ENCODE measurements at places on chromosomes 11 and 22.

DNA sequence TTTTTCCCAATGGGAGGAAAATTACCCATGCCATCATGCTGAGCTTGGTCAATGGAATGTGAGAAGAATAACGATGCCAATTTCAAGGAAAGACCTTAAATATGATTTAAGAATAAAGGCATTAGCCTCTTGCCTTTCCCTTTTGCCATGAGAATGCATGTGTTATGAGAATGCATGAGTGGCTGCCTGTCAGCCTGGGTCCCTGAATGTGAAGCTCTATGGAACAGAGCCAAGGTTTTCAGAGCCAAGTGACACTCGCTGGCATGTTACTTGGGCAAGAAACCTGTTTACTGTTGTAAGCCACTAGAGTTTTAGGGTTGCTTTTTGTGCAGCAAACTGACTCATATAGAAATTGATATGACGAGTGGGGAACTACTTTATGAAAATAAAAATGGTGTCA is 75.7 kb downstream of the JRKL start:
- DNase-seq: no peak

GRCh38 chr11:75873417-75874221 is 58.6 kb downstream of the UVRAG start:
- no peak for DNase-seq

GRCh38 chr22:50170453-50171318 is at the start of gene PANX2:
Gene PANX2 (plus strand): TSS chr22:50170731. CDS start chr22:50170731, 0 bp downstream.
- peak; percentile 48 for DNase-seq

DNA sequence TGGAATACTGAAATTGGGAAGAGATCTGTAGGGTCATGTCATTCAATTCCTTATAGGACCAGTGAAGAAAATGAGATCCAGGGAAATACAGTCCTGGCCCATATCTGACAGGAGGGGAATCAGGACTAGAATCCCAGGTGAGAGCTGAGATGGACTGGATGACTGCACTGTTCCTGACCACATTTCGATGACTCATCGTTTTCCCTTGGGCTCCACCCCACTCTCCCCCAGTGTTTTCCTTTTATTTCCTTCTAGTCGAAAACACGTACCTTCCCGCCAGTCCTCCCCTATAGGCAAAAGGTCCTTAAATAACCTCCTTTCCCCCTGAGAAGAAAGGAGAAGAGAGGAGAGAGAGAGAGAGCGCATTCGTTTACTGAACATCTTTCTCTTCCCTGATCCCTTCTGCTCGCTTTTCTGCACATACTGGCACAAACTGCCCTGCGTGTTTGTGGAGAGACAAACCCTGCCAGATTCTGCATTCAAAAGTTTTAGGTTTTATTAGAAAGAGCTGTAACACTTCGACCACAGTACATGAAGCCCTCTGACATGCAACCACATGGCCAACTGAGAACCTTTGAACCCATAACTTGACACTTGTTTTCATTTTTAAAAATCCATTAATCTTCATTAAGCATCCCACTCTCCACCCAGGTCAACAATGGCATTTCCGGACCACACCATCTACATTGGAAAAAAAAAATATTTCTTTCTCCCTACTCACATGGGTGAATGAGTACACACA is 565.7 kb downstream of the METTL15 start:
- DNase-seq: peak; percentile 78

All from GM23248 (cell line).